ENCODE measurements at places on chromosomes 1 and 21.

DNA sequence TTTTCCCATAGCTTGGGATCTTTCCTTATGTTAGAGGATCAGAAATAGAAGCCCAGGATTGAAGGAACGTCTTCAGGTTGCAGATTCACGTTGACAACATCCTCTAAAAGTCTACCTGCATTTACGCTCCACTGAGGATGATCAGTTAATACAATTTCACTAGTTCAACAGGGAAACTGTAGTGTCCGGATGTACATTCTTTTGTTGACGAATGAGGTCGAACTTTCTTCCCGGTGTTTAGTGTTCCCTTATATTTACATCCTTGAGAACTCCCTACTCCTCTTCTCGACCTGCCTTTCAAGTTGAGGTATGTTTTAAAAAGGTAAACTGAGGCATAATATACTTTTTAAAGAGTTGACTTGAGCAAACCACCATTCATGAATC, 74.8 kb downstream of the SIK1 start:
- no peak for DNase-seq

GRCh38 chr1:201183209-201183608, 7.4 kb upstream of the IGFN1 start:
- no peak for DNase-seq

GRCh38 chr1:154819628-154820590, 50.2 kb downstream of the KCNN3 start:
- no peak for DNase-seq

- DNase-seq, result no peak
Observed at GRCh38 chr1:204065174-204065985, 7.5 kb upstream of the SOX13 start.

DNA sequence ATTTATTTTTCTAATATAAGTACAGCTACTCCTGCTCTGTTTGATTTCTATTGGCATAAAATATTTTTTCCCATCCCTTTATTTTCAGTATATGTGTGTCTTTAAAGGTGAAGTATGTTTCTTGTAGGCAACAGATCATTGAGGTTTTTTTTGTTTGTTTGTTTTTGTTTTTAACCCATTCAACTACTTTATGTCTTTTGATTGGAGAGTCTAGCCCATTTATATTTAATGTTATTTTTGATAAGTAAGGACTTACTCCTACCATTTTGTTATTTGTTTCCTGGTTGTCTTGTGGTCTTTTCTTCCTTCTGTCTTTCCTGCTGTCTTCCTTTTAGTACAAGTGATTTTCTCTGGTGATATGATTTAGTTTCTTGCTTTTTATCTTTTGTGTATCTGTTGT, 285.1 kb upstream of the PROX1 start:
- DNase-seq, result no peak

- no peak for DNase-seq
Observed at GRCh38 chr1:36881068-36881405, 153.3 kb downstream of the GRIK3 start.

- no peak for DNase-seq
Observed at GRCh38 chr1:60746278-60746791, 336.0 kb upstream of the NFIA start.

DNA sequence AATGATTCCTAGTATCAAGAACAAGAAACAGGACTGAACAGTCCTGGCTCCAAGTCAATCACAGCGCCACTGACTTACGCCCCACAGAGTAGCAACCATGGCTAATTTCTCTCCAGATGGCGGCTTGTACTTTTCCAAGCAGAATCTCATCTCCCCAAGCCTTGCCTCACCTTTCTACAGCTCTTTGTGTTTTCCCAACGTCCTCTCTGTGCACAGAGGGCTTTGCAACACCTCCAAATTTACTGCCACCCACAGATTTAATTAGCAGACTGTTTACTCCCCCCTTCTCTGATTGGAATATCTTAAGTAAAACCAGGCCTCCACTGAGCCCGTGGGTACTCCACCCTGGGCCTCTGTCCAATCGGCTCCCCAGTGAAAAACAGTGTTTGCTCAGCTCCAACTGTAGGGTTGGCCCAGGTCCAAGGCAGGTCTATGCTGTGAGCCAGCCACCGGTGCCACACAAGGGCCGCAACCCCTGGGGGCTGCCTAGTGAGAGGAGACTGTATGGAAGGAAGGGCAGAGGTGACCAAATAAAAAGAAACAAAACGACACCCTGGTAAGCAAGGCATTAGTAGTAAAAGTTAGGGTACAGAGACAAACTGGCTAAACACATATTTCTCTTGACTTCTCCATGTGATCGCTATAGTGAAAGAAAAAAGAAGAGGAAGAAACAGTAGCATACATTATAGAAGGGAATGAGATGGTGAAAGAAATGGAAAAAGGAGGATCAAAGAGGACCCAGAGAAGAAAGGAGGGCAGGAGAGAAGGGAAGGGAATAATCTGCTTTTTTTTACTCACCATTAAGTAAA, 128.4 kb upstream of the SOD1 start:
- no peak for DNase-seq

- no peak for DNase-seq
Observed at GRCh38 chr1:44830900-44831304, 12.2 kb downstream of the PTCH2 start.

GRCh38 chr1:230427094-230427876, 1.2 kb upstream of the PGBD5 start:
- no peak for DNase-seq

DNA sequence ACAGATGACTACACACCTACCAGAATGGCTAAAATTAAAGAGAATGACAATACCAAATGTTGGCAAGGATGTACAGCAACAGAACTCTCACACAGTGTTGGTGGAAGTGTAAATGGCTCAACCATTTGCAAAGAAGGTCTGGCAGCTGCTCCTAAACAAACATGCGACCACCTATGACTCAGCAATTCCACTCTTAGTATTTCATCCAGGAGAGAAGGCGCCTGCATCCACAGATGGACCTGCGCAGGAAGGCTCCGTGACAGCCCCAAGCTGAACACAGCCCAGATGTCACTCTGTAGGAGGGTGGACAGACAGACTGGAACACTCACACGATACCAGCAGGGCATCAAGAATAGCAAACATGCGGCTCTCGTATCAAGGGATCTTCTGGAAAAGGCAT, 6.7 kb downstream of the PTTG1IP start:
- DNase-seq, result no peak

- DNase-seq, result no peak
Observed at GRCh38 chr1:38020396-38020795, 7.9 kb downstream of the UTP11 start.

DNA sequence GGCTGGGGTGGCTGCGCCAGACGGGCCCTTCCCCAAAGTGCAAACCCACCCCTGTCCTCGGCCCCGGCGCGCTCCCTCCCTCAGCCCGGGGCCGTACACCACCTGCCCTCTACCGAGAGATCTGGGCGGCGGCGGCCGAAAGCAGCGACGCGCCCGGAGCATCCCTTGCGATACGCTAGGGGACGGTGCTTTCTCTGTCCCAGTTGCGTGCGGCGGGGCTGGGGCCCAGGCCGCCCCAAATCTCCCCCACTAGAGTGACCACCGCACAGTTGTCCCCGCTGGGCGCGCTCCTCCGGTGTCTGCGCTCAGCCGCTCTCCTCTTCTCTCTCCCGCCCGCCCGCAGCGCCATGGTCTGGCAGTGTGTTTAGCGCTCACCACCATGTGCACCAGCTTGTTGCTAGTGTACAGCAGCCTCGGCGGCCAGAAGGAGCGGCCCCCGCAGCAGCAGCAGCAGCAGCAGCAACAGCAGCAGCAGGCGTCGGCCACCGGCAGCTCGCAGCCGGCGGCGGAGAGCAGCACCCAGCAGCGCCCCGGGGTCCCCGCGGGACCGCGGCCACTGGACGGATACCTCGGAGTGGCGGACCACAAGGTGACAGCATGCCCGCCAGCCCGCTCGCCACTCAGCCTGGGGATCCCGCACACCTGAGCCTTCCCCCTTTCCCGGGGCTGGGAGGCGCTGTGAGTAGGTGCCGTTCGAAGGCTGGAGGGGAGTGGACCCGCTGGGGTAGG, 1.0 kb downstream of the ST6GALNAC5 start:
- no peak for DNase-seq

- DNase-seq, result no peak
Observed at GRCh38 chr1:78447086-78447485, 43.7 kb upstream of the PTGFR start.

GRCh38 chr21:16194095-16194787, 464.5 kb downstream of the USP25 start:
- peak; percentile 25 for DNase-seq

DNA sequence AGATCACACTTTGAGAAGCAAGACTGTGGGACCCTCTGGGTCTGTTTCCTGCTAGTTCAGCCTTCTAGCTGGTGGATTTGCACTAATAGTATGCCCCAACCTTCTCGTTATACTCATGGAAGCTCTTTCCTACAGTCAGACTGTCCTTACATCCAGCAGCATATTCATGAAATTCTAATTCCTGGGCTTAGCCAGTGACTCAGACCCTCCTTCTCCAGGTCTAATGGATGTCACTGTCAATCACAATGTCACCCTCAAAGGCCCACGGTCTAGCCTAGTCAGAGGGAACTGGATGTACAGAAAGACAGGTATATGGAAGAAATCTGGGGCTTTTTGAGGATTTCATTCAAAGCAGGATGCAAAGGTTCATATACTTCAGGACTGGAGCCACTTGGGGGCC, 72.4 kb downstream of the KCNJ15 start:
- no peak for DNase-seq

DNA sequence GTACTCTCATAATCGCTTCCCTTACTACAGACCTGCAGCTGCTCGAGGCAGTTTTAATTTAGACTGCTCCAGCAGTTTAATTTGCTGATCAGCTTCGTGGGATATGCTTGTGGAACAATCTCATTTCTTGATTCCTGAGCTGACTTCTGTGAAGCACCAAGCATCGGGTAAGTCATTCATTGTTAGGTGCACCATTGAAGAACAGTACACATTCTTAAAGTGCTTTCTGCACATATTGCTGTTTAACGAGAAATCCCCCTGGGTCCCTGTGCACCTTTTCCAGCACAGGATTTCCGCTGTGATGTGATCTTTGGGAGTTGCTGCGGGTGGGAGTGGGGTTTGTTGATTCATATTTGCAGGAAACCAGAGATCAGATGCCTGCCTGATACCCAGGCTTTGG, 9.1 kb downstream of the GALNT2 start:
- DNase-seq, result no peak

- DNase-seq, result no peak
Observed at GRCh38 chr1:60866226-60866900, 216.0 kb upstream of the NFIA start.
